ENCODE measurements at places on chromosomes 5 and 9.

DNA sequence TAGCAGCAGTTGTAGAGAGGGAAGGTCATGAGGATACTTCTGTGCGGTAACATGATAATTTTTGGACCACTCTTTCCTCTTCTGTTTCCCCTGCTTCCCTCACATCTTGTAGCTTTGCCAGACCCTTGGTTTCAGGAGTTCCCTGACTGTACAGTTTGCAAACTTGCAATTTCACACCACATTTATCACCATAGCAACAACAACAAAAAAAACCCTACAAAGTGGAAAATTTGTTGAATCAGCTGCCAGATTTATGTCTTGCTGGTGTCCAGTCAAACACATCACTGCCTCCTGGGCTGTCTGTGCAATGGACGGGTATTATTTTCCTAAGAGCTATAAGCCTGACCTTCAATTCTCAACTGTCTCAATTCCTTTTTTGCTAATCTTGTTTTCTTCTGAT is 751.6 kb downstream of the TLR4 start:
- peak; percentile 26 for DNase-seq

DNA sequence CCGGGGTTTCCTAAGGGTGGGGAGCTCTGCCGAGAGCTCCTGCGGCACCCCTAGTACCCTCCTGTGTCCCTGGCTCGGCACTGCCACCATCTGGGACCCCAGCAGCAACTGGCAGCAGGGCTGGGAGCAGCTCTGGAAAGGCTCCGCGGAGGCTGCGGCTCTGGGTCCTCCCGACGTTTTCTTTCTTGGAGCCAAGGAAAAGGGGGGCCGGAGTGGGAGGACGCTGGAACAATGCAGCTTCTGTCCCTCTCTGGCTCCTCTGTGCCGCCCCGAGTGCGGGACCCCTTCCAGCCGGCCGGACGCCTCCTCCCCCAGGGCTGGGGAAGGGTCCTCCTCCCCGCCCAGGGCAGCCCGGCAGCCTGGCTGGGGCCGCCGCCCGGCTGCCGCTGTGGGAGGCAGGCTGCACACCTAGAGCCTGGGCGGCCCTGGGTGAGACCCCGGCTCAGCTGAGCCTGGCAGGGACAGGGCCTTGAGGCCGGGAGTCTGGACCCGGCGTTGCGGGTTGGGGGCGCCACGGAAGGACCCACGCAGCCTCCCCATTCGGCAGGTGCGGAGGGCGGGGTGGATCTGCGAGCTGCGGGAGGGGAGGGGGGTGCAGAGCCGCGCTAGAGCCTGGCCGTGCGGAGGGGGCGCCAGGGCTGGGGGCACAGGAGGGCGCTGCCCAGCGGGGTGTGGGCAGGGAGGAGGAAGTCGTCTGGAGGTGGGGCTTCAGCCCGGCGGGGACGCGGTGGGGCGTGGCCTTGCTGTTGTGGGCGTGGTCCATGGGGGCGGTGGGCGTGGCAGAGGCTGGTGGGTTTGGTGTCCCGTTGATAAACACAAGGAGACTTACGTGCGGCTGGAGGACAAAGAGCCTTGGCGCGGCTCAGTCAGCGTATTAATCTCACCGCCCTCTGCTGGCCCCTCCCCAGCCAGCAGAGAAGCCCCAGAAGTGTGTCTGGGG is 15.1 kb downstream of the GPSM1 start:
- DNase-seq, result peak; percentile 87

GRCh38 chr9:37528652-37529471 is 43.1 kb downstream of the POLR1E start:
- DNase-seq, result no peak

GRCh38 chr5:100841358-100842076 is 61.6 kb downstream of the ST8SIA4 start:
- no peak for DNase-seq

DNA sequence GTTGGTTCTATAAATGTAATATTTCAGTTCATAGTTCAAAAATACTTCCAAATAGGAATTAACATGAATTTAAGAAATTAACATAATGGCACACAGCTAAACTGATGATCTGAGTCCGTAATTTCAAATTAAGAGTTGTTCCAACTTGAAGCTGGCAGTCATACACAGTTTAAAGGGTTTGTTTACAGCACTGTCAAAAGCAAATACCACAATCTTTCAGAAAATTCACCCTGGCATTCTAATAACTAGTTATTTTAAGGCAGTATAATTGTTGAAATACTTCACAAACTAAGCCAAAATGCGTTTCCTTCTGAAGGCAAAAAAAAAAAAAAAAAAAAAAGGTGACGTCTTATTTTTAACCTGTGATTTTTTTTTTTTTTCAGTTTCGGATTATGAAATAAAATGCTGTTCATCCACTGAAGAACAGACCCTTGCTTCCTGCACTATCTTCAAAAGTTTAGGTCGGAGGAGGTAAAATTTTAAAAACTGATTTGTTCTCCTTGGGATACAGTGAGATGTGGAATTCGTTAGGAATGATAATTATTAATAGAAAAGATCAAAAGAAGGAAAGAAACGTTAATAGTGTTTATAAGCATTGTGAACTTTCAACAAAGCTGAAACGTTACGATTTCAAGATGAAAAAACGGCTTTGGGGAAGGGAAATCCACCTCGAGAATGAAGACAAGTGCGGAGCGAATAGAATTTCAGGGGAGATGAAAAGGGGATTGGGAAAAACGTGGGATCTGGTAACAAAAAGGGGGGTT is 850 bp downstream of the IL6ST start:
- no peak for DNase-seq

DNA sequence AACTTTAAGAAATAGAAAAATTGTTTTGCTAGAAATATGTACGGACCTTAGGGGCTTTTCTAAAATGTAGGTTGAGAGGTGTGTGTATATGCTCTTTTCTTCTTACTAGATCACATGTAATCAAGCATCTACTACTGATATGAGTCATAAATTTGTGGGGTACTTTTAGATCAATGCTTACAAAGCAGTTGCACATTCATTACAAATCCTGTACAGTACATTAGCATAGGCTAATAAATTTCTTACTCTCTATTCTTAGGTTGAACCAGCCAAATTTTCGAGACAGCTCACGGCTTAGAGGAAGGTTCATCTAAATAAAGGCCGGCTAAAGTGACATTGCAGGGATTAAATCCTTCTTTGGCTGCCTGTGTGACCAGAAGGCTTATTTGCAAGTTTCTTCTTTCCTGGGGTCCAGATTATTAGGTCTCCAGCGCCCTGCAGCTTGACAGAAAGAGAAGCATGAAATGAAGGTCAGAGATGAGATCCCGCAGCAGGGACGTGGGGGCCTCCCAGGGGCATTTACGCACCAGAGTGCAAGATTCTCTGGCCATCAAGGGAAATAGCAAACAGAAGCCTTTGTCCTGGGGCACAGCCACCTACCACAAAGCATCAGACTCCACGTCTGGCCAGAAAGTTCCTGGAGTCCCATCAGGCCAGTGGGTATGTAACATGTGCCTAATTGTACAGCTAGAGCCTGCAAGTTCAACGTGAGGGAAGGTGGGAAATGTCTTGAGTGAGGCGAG is 53.0 kb downstream of the NIM1K start:
- no peak for DNase-seq

GRCh38 chr9:128552153-128552743 is at the start of gene SPTAN1:
TSS of gene SPTAN1 (plus strand) at chr9:128552587. CDS start at chr9:128566741, 14,154 bp downstream.
- peak; percentile 93 for DNase-seq
